ENCODE measurements at places on chromosomes 3 and 15. TPM values are rescaled to one million over a fixed set of nuclear protein-coding genes. Genes with fewer than 3 reads are reported as not detected.

GALNT15 gene
- total RNA-seq: 222 TPM

CHRM5 gene
- not detected for total RNA-seq

GRCh38 chr15:76972389-76973361 is 22.3 kb upstream of the PSTPIP1 start:
- H3K4me1 ChIP-seq: peaks cover 20% of the 10 kb centered on the region
- peak overlapping the region; percentile 49 for H3K4me3 ChIP-seq
- H3K27me3 ChIP-seq: no peaks in the 10 kb centered on the region
- DNase-seq: peak; percentile 83

GRCh38 chr3:185332026-185332735 is 30.8 kb upstream of the MAP3K13 start:
- H3K4me1 ChIP-seq: no peaks in the 10 kb centered on the region
- H3K27me3 ChIP-seq: no peaks in the 10 kb centered on the region
- H3K36me3 ChIP-seq: no peaks in the 10 kb centered on the region
- H3K4me3 ChIP-seq: no peak overlapping the region

- no peaks in the 10 kb centered on the region for H3K36me3 ChIP-seq
- no peak for DNase-seq
- no peak overlapping the region for H3K4me3 ChIP-seq
- H3K27me3 ChIP-seq: no peaks in the 10 kb centered on the region
Observed at GRCh38 chr15:80870366-80870765, 91.2 kb downstream of the CEMIP start.

DNA sequence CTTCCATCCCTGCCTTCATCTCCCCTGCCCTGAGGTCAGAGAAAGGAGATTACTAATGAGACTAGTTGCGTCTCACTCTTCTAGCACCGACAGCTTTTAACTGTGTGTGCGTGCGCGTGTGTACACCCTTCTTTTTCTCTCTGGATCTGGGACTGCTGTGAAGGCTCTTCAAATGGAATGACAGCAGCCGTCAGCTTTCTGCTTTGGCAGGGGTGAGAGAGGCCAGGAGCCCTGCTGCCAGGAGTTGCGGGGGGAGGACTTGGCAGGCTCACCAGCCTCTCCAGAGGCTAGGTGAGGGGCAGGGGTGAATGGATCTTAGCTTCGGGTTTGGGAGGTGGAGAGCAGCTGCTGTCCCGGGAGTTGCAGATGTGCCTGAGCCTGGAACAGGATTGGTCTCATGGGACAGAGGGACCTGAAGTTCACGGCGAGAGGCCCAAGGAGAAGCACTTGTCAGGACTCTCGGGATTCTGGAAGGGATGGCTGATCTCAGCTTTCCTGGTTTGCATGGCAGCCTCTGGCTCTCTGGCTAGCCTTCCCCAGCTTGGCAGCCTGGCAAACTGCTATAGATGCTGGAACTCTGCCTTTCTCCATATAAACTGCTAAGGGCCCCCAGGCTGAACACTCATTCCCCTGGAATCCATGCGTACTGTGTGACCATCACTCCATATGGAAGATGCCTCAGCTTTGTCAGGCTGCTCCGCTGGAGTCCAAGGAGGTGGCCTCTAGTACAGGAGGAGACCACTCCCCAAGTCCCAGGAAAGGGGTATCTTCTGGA is 16.6 kb downstream of the TEX264 start:
- H3K4me3 ChIP-seq: no peak overlapping the region
- no peak for DNase-seq
- no peaks in the 10 kb centered on the region for H3K27me3 ChIP-seq

GRCh38 chr3:99637368-99638111 is 854 bp upstream of the COL8A1 start:
- no peaks in the 10 kb centered on the region for H3K36me3 ChIP-seq
- H3K4me1 ChIP-seq: peaks cover 9% of the 10 kb centered on the region
- DNase-seq: no peak
- H3K4me3 ChIP-seq: peak overlapping the region; percentile 67
- no peaks in the 10 kb centered on the region for H3K27me3 ChIP-seq

DNA sequence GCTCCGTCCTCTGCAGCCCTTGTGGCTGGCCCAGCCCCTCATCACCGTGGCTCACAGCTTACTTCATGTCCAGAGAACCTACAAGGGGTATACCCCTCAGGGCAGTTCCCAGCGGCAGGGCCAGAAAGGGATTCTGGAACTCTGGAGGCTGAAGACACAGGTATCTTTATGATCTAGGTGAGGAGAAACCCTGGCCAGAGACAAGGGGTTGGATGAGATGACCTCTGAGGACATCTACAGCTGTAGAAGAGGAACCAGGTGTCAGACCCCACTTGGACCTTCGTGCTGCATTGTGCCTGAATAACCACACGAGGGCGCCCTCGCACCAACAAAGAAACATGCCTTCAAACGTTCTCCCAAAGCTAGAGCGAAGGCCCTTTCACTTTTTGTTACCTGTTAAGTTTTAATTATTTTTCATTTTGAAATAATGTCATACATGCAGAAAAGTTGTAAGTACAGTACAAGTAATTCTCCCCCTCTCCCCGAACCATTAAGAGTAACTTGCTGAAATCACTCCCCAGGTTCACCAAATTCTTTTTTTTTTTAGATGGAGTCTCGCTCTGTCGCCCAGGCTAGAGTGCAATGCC is 118.7 kb upstream of the SMAD3 start:
- no peaks in the 10 kb centered on the region for H3K27me3 ChIP-seq
- H3K36me3 ChIP-seq: no peaks in the 10 kb centered on the region
- no peaks in the 10 kb centered on the region for H3K4me1 ChIP-seq
- no peak for DNase-seq
- H3K4me3 ChIP-seq: no peak overlapping the region
- H3K27ac ChIP-seq: no peak overlapping the region

SLC2A2 gene
- not detected for total RNA-seq

TRPM1 gene
- not detected for total RNA-seq

DNA sequence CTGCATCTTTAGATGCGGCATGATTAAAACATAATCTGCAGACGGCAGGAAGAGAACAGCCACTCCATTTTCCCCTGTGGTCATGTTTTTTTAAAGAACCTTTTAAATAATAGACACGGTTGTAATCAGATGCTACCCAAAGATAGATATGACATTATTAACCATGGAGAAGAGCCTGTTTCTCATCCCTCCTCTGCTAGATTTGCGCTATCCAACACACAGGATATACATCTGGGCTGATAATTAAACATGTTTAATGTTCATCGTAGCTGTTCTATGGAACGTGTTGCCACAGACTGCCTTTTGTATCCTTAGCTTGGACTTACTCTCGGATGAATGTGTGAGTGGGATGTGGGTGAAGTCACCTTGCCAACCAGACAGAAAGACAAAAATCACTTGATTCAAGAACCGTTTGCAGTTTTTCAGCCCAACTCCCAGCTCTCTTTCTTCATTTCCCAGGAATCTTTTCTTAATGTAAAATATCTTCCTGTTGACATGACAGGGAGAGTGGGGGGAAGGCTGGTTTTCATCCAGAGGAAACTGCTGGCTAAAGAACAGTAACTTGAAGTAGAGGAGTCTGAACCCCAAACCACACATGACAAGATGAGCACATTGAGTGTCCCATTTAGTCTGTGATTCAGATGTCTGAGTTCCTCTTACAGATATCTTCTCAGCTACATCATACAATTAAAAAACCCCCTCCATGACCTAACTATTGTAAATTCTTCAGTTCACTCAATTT is 118.6 kb upstream of the PRICKLE2 start:
- H3K36me3 ChIP-seq: no peaks in the 10 kb centered on the region
- H3K27ac ChIP-seq: no peak overlapping the region
- no peak for DNase-seq
- H3K4me3 ChIP-seq: no peak overlapping the region
- H3K27me3 ChIP-seq: no peaks in the 10 kb centered on the region

FOXL2NB gene
- total RNA-seq: not detected

GRCh38 chr15:44661576-44661975 is 1.9 kb downstream of the SPG11 start:
- no peak overlapping the region for H3K27ac ChIP-seq
- H3K4me3 ChIP-seq: no peak overlapping the region
- H3K4me1 ChIP-seq: no peaks in the 10 kb centered on the region
- DNase-seq: no peak

GRCh38 chr15:66842710-66843441 is 140.8 kb downstream of the SMAD6 start:
- H3K27ac ChIP-seq: peak overlapping the region; percentile 89
- no peaks in the 10 kb centered on the region for H3K27me3 ChIP-seq
- peak; percentile 89 for DNase-seq
- H3K36me3 ChIP-seq: no peaks in the 10 kb centered on the region
- H3K4me1 ChIP-seq: peaks cover 21% of the 10 kb centered on the region

GRCh38 chr3:103367481-103367880 is 932.7 kb downstream of the ZPLD1 start:
- H3K27me3 ChIP-seq: no peaks in the 10 kb centered on the region
- no peak for DNase-seq
- no peaks in the 10 kb centered on the region for H3K36me3 ChIP-seq
- H3K4me3 ChIP-seq: no peak overlapping the region
- H3K4me1 ChIP-seq: no peaks in the 10 kb centered on the region

- no peaks in the 10 kb centered on the region for H3K27me3 ChIP-seq
- no peak overlapping the region for H3K27ac ChIP-seq
- H3K4me3 ChIP-seq: no peak overlapping the region
- H3K36me3 ChIP-seq: no peaks in the 10 kb centered on the region
Observed at GRCh38 chr3:129424185-129424841, 4.1 kb downstream of the EFCAB12 start.

- H3K4me3 ChIP-seq: peak overlapping the region; percentile 63
- no peaks in the 10 kb centered on the region for H3K27me3 ChIP-seq
- H3K4me1 ChIP-seq: peaks cover 40% of the 10 kb centered on the region
- H3K27ac ChIP-seq: peak overlapping the region; percentile 81
- no peak for DNase-seq
- H3K36me3 ChIP-seq: no peaks in the 10 kb centered on the region
Observed at GRCh38 chr3:53255423-53255774, 423 bp downstream of the TKT start.

TMC3 gene
- not detected for total RNA-seq

HHLA2 gene
- not detected for total RNA-seq

DNA sequence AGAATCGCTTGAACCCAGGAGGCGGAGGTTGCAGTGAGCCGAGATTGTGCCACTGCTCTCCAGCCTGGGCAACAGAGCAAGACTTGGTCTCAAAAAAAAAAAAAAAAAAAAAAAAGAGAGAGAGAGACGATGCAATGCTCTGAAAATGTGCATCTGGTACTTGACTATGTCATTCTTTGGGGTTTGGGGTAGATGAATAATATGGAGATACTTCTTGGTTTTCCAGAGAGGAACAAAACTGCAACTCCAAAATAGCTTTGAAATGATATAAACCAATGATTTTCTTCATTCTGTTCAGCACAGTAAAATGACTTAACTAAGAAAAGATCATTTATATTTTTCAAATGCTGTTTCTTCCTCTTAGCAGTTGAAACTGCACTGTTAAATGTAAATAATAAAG is 158.9 kb downstream of the ISL2 start:
- H3K36me3 ChIP-seq: no peaks in the 10 kb centered on the region
- no peak overlapping the region for H3K27ac ChIP-seq
- no peaks in the 10 kb centered on the region for H3K27me3 ChIP-seq
- DNase-seq: no peak
- no peaks in the 10 kb centered on the region for H3K4me1 ChIP-seq
- H3K4me3 ChIP-seq: no peak overlapping the region

DNAJC13 gene
- total RNA-seq: 29.4 TPM

- no peak for DNase-seq
- H3K27ac ChIP-seq: no peak overlapping the region
- H3K4me3 ChIP-seq: no peak overlapping the region
- H3K4me1 ChIP-seq: no peaks in the 10 kb centered on the region
Observed at GRCh38 chr3:100802126-100802525, 92.8 kb downstream of the TFG start.

DNA sequence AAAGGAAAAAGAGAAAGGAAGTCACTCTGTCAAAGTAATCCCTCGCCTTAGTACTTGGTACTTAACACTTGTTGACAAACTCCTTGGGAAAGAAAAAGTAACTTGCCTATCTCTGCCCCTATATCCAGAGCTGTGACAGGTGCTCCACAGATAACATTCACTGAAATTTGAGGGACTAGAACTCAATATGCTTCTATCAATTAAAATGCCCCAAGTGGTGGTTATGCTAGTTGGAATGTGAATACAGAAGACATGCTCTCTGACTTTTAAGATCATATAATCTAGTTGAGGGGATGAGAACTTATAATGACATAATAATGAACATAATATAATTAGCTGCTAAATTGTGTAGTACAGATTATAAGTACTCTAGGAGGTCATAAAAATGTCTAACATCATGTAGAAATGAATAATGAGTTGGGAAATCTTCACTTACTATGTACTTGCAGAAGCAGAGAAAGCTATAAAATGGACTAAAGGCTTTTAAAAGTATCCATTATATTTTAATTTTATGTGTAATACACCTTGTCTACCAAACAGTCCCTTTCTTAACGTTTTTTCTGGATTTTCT is 153.1 kb upstream of the CCDC54 start:
- no peak overlapping the region for H3K4me3 ChIP-seq
- no peaks in the 10 kb centered on the region for H3K4me1 ChIP-seq
- H3K36me3 ChIP-seq: no peaks in the 10 kb centered on the region
- no peaks in the 10 kb centered on the region for H3K27me3 ChIP-seq
- no peak for DNase-seq

SLC9C1 gene
- 0.32 TPM for total RNA-seq

ACOX2 gene
- total RNA-seq: 32.6 TPM

- no peaks in the 10 kb centered on the region for H3K4me1 ChIP-seq
- H3K36me3 ChIP-seq: no peaks in the 10 kb centered on the region
- no peaks in the 10 kb centered on the region for H3K27me3 ChIP-seq
- DNase-seq: no peak
- no peak overlapping the region for H3K27ac ChIP-seq
- H3K4me3 ChIP-seq: no peak overlapping the region
Observed at GRCh38 chr15:82855286-82856100, 46.1 kb downstream of the WHAMM start.

GOLGA8T gene
- 1.4 TPM for total RNA-seq

AGBL1 gene
- not detected for total RNA-seq

GRCh38 chr15:70258369-70259027 is 160.8 kb upstream of the TLE3 start:
- H3K4me3 ChIP-seq: no peak overlapping the region
- H3K27ac ChIP-seq: no peak overlapping the region
- H3K27me3 ChIP-seq: no peaks in the 10 kb centered on the region
- no peaks in the 10 kb centered on the region for H3K36me3 ChIP-seq

PLSCR2 gene
- not detected for total RNA-seq

FMN1 gene
- 4.3 TPM for total RNA-seq

COLQ gene
- total RNA-seq: 4.6 TPM

RHOV gene
- not detected for total RNA-seq

ZNF774 gene
- total RNA-seq: 0.21 TPM

DNA sequence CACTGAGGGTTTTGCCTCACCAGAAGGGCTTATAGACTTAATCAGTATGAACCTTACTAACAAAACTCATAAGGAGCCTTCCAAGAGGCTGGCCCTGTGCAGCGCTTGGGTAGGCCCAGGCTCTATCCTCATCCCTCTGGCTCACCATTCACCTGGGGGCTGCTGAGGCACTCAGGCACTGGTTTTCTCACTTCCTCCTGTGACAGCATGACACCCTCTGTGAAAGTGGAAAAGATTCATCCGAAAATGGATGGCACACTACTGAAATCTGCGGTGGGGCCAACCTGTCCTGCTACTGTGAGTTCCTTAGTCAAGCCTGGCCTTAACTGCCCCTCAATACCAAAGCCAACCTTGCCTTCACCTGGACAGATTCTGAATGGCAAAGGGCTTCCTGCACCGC is 41.3 kb downstream of the PSMD6 start:
- no peak overlapping the region for H3K4me3 ChIP-seq
- H3K4me1 ChIP-seq: no peaks in the 10 kb centered on the region
- H3K27ac ChIP-seq: no peak overlapping the region
- peaks cover 24% of the 10 kb centered on the region for H3K36me3 ChIP-seq
- no peaks in the 10 kb centered on the region for H3K27me3 ChIP-seq

GRCh38 chr3:11250902-11251806 is 21.0 kb upstream of the ATG7 start:
- H3K27ac ChIP-seq: no peak overlapping the region
- no peaks in the 10 kb centered on the region for H3K27me3 ChIP-seq
- no peak for DNase-seq
- no peak overlapping the region for H3K4me3 ChIP-seq

Measured in ascending aorta (tissue), 2 donors.